IMR-90 (cell line): ENCODE measurements at places on chromosomes 13 and 19.

DNA sequence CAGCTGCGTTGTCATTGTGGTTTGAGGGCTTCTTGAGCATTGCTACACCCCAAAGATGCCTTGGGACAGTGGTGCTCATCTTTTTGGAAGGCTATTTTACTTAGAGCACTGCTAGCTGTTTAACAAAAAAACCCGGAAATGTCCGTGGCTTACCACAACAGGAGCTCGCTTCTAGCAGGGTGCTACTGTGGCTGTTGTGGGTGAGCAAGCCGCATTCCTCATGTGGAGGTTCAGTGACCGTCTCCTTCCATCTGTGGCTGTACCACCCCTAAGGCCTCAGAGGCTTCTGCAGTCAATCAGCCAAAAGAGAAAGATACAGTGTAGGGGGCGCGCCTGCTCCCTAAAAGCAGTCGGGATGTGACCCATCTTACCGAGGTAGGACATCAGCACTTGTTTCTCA is 1004.2 kb downstream of the UQCRFS1 start:
- DNase-seq, result no peak

GRCh38 chr13:44489751-44490150 is 86.4 kb downstream of the TSC22D1 start:
- DNase-seq, result no peak

- no peak for DNase-seq
These were observed 314.8 kb downstream of the PCDH17 start for GRCh38 chr13:57946361-57946760.

GRCh38 chr13:67128136-67128535 is 102.0 kb downstream of the PCDH9 start:
- DNase-seq, result no peak

DNA sequence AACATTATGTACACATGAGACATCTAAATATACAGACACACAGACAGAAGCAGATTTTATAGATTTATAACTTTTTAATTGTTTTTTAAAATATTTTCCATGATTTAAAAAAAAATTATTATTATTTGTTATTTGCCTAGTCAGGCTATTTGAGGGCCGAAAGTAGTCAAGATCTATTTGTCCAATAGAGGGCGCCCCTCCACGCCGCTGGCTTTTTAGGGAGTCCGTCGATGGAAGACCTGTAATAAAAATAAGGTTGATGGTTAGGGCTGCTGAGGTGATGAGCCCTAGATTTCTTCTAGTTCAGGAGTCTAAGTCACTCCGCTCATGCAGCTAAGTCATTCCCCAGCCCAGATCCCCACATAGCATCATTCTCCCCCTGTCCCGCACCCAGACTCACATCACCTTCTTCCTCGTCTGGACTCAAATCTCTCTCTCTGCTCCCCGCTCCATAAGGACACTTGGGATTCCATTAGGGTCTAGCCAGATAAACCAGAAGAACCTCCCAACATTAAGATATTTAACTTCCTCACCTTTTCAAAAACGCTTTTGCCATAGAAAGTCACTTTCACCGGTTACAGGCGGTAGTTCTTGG is 33.9 kb upstream of the CEACAM21 start:
- peak; percentile 4 for DNase-seq

DNA sequence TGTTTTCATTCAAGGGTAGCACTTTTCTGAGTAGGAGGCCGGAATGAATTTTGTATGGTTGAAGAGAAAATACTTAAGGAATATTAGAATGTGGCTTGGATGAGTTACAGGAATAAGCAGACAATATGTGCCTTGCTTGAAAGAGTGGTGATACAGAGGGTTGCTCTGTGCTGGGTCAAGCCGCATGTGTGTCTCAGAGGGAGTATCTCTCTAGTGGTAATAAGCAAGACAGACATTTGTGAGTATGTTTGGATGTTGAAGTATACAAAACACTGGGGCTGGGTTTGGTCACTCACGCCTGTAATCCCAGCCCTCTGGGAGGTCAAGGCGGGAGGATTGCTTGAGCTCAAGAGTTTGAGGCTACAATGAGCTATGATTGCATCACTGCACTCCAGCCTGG is 103.9 kb downstream of the LMO7 start:
- no peak for DNase-seq

- DNase-seq, result no peak
These were observed 25.3 kb upstream of the DOCK9 start for GRCh38 chr13:99003186-99003585.

- DNase-seq, result peak; percentile 75
These were observed 116.6 kb downstream of the KL start for GRCh38 chr13:33132644-33133440.

DNA sequence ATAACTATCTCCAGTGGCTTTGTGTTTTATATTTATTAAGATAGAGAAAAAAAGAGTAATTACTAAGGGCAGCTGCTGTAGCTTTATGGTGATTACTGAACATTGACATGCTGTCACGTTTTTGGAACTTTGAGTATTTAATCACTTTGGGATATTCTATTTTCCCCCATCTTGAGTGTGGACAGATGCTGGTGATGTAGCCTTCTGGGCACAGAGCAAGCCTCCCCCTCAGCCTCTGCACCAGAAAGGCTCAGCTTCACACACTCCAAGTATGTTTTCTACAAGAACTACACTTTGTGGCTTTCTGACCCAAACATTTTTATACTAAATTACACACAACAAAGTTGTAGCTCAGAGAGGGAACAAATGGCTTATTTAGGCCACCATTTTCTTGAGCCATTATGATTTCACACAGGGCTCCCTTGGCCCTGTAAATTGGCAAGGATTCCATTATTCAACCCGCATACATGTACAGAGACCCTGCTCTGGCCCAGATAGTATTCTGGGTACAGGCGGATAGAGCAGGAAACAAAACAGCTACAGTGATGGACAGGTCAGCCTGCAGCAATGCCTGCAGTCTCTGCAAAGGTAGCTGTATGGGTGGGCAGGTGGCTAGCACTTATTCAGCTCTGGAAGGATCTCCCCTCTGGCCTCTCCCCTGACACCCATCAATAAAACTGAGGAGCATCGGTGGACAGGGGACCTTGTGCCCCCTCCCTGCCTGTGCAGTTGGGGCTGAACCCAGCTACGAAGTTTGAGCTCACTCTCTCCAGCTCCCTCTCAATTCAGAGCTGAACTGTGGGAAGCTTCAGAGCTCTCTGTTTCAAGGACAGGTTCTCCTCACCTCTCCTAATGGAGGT is 1.3 kb downstream of the ALOX5AP start:
- DNase-seq, result no peak

DNA sequence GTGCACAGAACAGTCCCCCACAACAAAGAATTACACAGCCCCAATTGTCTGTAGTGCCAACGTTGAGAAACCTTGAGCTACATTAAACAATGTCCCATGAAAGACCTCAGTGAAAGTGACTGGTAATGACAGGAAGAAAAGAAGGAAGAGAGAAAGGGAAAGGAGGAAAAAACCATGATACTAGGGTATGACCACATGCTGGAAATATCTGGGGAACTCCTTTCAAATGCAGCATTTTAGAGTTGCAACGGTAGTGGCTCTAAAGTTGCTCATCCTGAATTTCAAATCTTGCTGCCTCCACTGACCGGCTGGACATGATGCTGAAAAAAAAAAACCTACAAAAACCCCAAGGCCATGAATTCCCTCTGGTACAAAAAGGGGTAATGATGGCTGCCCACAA is 26.5 kb downstream of the FPR3 start:
- DNase-seq, result no peak

DNA sequence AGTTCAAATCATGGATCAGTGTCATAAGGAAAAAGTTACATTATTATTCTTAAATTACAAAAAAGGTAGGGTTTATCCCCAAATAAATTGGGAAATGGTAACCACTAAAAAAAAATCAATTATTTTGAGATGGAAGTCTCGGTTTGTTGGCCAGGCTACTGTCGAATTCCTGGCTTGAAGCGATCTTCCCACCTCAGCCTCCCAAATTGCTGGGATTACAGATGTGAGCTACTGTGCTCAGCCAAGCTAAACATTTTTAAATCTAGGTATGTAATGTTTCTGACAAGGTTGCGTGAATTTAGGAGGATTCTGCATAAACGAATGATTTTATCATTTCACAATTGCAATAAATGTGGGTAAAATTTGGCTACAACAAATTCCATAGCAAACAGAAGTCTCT is 2.0 kb downstream of the NAA16 start:
- no peak for DNase-seq

- DNase-seq, result no peak
These were observed 4.2 kb upstream of the ZNF486 start for GRCh38 chr19:20162821-20163220.

DNA sequence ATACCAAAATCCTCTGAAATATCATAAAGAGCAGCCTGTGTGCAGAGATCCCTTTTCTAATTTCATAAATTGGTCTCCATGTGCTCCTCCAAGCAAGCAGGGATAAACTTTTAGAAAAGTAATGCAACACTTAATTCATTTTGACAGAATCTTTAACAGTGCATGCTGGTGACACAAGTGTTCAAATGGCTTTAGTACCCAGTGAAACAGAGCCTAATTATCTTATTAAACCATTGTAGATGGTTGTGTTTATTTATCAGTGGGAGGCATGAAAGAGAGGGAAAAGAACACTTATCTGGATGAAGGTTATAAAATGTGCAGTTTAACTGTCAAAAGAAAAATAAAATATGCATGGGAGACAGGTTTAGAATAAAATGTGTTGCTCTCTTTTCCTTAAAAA is 945.0 kb upstream of the PCDH20 start:
- no peak for DNase-seq

DNA sequence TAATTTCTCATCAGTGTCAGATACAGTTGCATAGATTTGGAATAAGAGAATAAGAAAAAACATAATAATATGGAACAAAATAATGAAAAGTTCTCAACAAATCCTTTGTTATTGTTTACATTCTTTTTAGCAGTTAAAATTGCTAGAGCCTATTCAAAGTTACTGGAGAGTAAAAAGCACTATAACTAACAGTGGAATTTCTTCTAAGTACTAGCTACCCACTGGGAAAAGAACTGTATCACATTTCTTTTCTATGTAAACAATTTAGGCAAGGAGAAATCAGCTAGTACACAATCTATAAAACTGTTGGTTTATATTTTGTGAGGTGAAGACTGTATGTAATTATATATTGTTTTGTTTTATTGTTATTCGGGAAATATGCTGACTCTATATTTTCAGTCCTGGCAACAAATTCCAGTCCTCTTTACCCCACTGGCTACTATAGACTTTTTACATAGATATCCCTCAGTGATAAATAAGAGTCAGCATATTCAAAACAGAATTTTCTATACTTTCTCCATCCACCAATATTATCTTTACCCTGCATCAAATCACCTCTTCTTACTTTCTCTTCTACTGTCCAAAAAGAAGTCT is 222.0 kb downstream of the PCDH9 start:
- no peak for DNase-seq

DNA sequence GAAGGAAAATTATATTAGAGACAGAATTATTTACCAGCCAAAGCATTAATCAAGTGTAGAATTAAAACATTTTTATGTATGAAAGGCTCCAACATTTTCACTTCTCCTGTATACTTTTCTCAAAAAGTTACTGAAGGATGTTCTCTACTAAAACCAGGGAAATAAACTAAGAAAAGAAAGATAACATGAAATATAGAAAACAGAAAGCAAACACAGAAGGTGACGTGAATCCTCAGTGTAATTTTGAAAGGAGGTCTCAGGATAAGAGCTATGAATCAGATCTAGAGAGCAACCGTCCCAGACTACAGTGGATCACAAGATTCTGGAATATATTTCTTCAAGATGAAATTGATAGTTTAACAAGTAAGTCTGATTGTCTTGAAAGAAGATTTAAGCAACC is 144.5 kb downstream of the CYSLTR2 start:
- no peak for DNase-seq

DNA sequence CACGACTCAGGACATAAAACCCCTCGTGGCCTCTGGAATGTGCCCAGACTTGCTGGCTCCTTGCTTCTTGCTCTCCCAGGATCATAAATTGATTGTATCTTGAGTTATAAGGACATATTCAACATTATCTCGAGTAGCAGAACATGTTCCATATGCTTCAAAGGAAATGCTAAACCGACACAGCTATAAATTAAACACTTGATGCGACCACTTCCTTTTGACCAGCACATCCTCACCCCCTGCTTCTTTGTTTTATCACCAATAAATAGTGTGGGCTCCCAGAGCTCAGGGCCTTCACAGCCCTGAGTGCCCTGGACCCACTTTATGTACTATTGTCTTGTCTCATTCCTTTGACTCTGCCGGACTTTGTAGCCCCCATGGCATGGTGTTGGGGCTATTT is 157.0 kb upstream of the PABPC3 start:
- no peak for DNase-seq

DNA sequence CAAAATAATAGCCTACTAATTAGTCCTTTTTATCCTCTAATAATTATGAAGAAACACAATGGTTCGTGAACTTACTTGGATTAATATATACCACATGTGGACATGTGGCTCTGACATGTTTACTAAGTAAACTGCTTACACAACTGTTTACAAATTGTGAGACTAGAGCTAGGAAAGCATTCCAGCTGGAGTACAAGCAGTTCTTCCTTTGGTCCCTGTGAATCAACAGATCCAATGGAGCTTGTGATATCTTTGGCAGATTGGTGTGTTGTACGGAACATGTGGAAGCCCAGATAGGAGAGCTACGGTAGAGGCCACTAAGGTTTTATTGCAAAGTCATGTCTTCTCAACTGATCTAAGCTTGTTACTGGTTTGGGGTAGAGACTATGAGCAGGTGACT is 145.5 kb upstream of the SPRY2 start:
- DNase-seq, result no peak
